Vagina (tissue), 2 donors: ENCODE measurements at places on chromosomes 3 and 15. TPM values are rescaled to one million over a fixed set of nuclear protein-coding genes. Genes with fewer than 3 reads are reported as not detected.

DNA sequence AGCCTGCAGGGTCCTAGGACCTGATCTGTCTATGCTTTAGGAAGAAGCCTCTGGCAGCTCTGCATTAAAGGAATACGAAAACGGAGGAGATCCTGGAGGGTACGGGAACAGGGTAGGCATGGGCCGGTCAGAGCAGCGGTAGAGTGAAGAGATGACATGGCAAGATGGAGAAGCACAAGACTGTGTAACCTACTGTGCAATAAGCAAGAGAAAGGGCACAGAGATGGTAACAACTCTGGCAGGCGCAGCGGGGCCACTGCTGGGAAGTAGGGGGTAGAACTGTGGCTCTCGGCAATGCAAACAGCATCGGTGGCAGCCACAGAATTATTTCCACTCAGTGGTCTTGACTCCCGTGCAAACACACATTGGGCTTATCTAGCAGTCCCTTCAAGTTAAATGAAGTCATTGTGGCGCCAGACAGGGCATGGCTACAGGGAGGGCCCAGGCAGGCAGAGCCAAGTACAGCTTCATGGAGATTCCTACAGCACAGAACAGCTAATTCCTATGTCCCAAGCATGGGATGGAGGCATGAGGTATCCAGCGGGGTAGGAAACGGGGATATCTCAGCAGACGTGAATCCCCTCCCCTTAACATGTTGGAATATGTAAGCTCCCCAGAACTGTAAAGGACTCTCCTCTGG lies 28.8 kb downstream of the WHAMM start:
- no peak for DNase-seq
- no peaks in the 10 kb centered on the region for H3K4me1 ChIP-seq
- peaks cover 50% of the 10 kb centered on the region for H3K36me3 ChIP-seq
- H3K4me3 ChIP-seq: no peak overlapping the region
- H3K27ac ChIP-seq: no peak overlapping the region
- H3K27me3 ChIP-seq: no peaks in the 10 kb centered on the region

DNA sequence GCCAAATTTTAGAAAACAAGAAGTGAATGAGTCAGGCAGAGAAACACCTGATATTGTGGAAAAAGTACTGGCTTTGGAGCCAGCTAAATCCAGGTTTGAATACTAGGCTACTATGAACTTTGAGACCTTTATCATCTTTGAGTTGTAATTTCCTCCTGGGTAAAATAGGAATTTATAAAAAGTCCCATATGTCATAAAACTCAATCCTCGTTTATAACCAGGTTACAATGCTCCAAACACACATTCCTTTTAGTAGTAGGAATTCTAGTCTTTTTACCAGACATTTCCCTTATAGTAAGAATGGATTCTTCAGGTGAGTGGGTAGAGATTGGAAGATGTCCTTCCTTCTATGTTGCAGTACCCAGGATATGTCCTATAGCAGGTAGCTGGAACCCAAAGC lies 16.7 kb upstream of the DPH6 start:
- no peaks in the 10 kb centered on the region for H3K36me3 ChIP-seq
- H3K4me3 ChIP-seq: no peak overlapping the region
- H3K4me1 ChIP-seq: no peaks in the 10 kb centered on the region
- H3K27ac ChIP-seq: no peak overlapping the region

GRCh38 chr3:131658115-131658514 lies 155.3 kb upstream of the MRPL3 start:
- H3K27ac ChIP-seq: no peak overlapping the region
- H3K36me3 ChIP-seq: no peaks in the 10 kb centered on the region
- no peak for DNase-seq
- H3K4me1 ChIP-seq: no peaks in the 10 kb centered on the region
- no peaks in the 10 kb centered on the region for H3K27me3 ChIP-seq
- no peak overlapping the region for H3K4me3 ChIP-seq

DNA sequence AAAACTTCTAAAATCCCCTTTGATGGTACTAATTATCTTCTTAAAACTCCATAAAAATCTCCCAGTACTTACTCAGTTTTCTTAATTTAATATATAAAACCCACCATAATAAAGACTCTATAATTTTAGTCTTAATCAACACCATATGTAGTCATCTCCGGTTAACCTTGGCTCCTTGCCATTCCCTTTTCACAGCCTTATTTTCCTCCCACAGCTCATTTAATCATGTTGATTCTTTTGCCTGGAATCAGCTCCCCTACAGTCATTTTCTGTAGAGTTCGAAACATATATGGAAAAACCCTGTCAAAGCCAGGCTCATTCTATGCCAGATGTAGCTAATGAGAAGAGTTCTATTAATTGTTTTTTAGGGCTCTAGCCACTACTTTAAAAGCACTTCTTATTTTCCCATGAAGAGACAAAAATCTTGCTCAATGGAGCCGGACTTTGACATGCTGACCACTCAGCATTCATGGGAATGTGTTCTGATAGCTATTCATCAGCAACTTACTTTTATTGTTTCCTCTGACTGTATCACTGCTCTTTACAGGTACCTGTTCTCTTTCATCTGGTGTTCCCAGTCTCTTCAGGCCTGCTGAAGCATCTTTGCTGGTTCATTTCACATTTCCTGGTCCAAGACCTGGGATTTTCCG lies 573.4 kb downstream of the NAALADL2 start:
- no peaks in the 10 kb centered on the region for H3K36me3 ChIP-seq
- H3K27ac ChIP-seq: no peak overlapping the region
- no peak overlapping the region for H3K4me3 ChIP-seq

DNA sequence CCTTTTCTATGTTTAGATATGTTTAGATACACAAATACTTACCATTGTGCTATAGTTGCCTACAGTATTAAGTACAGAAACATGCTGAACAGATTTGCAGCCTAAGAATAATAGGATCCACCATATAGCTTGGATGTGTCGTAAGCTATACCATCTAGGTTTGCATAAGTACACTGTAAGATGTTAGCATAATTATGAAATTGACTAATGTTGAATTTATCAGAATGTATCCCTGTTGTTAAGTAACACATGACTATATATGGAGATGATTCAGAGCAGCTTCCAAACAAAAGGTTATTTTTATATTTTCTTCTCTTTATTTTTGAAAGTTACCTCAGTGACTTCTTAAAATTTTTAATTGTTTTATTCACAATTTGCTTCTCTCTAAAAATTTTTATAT lies 2.4 kb downstream of the SLC28A2 start:
- no peak overlapping the region for H3K27ac ChIP-seq
- H3K36me3 ChIP-seq: no peaks in the 10 kb centered on the region
- H3K27me3 ChIP-seq: no peaks in the 10 kb centered on the region
- no peaks in the 10 kb centered on the region for H3K4me1 ChIP-seq

DNA sequence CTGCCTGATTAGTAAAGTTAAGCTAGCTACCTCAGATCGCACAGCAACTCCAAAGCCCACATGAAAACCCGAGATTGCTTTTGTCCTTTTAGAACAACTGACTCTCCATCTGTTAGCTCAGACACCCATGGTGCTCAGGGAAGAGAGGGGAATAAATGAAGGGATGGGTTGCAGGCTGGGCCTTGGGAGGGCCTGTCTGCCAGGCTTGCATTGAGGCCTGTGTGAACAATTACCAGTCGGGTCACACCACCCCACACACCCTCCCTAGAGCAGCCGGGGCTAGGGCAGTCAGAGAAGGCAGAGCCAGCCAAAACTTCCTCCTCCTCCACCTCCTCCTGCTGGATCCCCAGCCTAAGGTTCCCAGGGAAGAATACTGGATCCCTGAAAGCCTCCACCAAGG lies 8.8 kb upstream of the PRKAR2A start:
- peaks cover 17% of the 10 kb centered on the region for H3K36me3 ChIP-seq
- no peaks in the 10 kb centered on the region for H3K27me3 ChIP-seq
- H3K4me3 ChIP-seq: no peak overlapping the region
- H3K4me1 ChIP-seq: no peaks in the 10 kb centered on the region

BOC gene
- 93.1 TPM for total RNA-seq

GRCh38 chr3:14222457-14222856 lies 43.8 kb downstream of the LSM3 start:
- no peaks in the 10 kb centered on the region for H3K36me3 ChIP-seq
- H3K4me3 ChIP-seq: no peak overlapping the region
- no peak for DNase-seq
- H3K4me1 ChIP-seq: no peaks in the 10 kb centered on the region
- no peaks in the 10 kb centered on the region for H3K27me3 ChIP-seq
- H3K27ac ChIP-seq: no peak overlapping the region
